Stimulated activated CD4-positive, alpha-beta T cell treated with anti-CD3 and anti-CD28 coated beads, TNF-alpha, amount 100 ng/mL, for 24 hours (primary cell): ENCODE measurements at places on chromosomes 12 and 14.

DNA sequence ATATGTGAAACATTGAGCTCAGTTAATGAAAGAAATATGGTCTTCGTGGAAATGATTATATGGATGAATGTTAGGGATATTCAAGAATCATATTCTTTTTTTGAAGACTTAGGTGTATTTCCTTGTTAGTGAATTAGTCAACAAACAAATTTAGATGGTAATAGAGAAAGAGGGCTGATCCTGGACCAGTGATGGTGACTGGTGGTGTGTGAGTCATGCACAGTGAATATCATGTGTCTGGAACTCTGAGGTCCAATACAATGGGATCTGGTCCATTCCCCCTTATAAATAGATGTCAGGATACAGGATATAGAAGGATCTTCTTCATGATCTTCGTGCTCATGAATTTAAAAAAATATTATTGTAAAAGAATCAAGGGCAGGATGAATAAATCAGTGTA lies 64.4 kb upstream of the RTL1 start:
- DNase-seq: no peak

GRCh38 chr14:42884100-42884499 lies 1277.4 kb downstream of the LRFN5 start:
- DNase-seq: no peak

DNA sequence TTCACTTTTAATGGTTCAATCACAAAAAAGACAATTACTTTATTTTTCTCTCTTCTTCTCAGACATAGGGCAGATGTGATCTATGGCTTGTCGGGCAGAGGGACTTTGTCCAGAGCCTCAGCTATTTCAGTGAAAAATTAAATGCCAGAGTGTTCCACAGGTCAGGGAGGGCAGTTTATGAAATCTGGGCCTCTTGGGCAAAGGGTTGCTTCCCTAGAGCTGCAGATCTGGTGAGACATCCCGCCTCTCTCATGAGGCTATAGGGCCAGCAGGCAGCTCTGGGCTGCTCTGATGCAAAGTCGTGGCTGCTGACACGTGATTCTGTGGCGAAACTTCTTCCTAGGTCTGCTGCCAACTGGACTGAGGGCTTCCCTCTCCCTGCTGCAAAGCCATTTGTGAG lies 6.0 kb downstream of the CLMN start:
- DNase-seq: no peak

- peak; percentile 24 for DNase-seq
Observed at GRCh38 chr12:52836042-52836466, 1.9 kb upstream of the KRT79 start.

DNA sequence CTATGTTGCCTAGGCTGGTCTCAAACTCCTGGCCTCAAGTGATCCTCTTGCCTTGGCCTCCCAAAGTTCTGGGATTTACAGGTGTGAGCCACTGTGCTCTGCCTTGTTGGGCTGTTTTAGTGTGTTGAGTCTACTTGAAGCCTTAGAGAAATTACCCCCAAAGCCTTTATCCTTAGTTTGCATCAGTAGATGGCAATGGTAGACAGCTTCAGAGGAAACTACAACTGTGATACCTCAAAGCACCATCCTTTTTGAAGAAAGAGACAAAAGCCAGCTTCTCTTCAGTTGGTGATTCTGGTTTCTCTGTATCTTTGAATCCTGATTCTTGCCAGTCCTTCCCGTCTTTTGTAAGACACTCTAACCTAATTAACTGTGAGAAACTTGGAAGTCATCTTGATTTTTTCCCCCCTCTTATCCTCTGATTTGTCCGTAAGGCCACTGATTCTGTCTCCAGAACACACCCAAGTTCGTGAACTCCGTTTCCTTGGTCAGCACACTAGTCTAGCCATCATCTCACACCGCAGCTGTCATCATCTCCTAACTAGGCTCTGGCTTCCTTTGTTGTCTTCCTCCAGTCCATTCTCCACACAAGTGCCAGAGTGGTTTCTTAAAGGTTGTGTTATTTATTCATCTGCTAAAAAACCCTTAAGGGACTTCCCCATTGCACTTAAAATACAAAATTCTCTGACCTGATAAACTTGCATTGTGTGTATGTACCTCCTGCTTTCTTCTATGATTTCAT lies 20.2 kb downstream of the ATP2A2 start:
- no peak for DNase-seq

DNA sequence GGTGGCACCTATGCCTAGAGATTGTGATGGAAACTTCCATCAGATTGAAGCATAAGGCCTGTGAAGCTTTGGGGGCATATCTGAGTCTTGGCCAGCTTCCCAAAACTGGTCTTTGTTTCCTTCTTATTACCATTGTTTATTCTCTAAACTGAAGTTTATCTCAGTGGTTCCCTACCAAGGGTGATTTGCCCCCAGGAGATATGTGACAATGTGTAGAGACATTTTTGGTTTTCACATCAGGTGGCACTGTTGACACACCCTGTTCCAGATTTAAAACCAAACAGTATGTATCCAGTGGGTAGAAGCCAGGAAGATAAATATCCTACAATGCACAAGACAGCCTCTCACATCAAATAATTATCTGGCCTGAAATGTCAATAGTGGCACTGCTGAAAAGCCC lies 22.1 kb downstream of the RASSF9 start:
- DNase-seq: no peak

DNA sequence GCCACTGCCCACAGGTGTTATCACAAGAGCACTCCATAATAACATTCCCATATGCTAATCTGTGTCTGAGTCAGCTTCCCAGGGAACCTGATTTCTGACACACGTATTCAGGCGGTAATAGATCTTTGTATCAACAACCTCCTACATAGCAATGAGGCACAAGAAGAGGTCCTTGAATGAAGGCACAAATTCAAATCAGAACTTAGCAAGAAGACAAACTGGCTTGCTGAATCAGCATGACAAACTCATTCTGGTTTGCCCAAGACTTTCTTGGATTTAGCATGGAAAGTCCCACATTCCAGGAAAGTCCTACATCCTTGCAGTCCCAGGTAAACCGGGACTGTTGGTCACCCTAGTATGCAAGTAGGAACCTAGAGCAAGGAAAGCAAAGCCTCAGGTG lies 33.9 kb upstream of the RNU6-7 start:
- no peak for DNase-seq

- DNase-seq: no peak
Observed at GRCh38 chr12:15417691-15418090, 95.4 kb downstream of the PTPRO start.

DNA sequence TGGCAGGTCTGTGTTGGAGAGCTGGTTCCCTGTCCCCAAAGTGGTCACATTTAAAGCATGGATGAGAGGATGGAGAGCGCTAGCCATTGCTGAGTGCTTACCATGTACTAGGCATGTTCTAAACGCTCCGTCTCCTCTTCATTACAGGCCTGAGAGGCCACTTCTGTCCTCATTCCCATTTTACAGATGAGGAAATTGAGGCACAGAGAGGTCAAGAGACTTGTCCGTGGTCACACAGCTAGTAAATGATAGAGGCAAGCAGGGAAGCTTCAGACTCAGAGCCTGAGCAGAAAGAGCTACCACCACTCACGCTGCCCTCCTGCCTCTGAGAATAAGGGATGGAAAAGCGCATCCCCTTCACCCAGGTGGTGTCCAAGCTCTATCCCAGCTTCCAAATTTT lies 64.3 kb downstream of the SLC25A47 start:
- no peak for DNase-seq

- no peak for DNase-seq
Observed at GRCh38 chr14:95307402-95308041, 12.2 kb downstream of the CLMN start.

GRCh38 chr14:26598081-26598671 lies 343 bp upstream of the NOVA1 start:
- DNase-seq: no peak

DNA sequence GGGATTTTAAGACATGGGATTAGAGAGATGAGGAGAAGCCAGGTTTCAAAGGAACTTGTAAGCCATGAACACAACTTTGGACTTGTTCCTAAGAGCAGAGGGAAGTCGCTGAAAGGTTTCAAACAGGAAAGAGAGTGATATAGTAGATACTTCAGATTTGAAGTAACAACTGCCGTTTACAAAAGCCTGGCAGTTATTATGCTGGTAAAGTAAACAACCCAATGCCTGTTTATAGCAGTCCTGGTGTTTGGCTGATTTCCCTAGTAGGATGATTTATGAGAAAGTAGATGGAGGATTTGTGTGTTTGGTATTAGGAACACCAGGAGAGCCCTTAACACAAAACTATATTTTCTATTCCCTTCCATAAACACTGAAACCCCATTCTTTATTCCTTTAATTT lies 285.7 kb downstream of the RMST start:
- DNase-seq: no peak

- no peak for DNase-seq
Observed at GRCh38 chr14:76294876-76295275, 81.1 kb upstream of the ESRRB start.

DNA sequence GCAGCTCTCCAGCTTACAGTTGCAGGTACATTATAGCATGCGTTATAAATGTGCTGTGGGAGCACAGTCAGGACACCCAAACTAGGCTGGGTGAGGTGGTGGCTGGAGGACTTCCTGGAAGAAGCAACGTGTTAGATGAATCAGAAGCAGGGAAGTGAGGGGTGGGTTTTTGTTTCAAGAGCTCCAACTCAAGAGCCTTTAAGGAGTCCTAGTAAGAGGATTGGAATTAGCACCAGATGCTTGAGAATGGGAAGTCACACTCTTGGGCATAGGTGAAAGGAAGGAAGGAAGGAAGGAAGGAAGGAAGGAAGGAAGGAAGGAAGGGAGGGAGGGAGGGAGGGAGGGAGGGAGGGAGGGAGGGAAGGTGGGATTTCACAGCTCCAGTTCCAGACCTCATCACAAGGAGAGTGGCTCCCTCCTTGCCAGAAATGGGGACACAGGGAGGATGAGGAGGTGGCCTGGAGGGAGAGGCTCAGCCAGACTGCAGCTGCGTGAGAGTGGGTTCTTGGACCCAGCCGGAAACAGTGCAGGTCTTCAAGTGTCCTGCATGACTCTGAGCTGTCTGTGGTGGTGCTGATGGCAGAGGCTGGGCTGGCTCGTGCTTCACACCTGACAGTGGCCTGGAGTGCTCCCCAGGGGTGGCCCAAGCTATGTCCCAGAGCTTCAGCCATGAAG lies 115.7 kb upstream of the GSC start:
- no peak for DNase-seq

DNA sequence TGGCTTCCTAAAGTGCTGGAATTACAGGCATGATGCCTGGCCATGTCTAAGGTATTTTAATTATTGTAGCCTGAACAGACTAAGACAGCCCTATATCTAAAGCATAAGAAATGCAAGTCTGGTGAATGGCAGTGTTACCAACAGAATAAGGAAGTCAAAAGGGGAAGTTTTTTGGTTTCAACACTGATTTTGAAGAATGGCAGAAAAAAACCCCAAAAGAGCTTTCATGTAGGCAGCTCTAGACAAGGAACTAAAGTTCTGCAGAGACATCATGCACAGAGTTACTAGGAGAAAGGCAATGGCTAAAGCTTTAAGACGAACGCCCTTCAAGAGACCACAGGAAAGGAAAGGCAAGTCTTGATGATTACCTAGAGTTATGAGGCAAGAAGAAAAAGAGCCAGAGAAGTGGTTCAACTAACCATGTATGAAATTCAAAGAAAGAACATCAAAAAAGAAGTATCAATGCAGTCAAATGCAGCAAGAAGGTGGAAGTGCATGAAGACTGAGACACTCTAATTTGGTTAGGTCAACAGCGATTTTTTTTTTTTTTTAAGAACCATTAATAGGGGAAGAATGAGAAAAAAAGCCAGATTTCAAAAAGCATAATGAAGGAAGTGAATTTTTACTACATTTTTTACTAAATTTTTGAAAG lies 50.8 kb downstream of the RPS6KA5 start:
- DNase-seq: no peak

GRCh38 chr12:131795690-131796410 lies 32.3 kb upstream of the MMP17 start:
- DNase-seq: no peak

DNA sequence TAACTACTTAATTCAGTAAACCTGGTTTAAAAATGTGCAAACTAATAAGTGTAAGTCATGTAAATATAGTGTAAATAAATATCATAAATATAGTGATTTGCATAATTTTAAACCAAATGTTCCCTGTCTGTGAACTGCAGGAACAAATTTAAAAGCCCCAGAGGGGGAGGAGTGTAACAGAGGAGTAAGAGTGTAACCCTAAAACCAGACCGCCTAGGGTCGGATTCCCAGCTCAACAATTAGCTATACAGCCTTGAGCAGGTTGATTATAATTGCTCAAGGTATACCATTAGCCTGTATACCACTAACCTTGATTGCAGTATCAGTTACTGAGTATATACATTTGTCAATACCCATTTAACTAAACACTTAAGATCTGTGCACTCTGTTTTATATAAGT lies 218.4 kb downstream of the ADAMTS20 start:
- DNase-seq: no peak

DNA sequence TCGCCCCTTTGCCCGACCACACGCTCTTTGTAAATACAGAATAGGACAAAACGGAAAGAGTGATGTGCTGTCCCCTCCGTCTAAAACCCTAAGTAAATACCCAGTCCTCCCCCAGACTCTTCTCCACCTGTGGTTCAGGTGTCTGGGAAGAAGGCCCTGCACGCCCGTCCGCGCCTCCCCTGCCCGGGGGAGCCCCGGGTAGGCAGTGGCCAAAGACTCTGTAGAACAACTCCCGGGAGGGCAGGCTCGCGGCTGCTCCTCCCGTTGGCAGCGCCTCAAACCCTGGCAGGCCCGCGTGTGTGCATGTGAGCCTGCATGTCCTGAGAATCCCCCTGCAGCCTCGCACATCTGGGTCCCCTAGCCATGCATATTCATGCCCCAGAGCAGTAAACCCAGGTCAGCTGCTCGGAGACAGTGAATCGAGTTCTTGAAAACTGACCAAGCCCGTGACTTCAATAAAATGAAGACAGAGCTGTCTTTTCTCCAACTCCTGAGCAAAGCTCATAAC lies 165.8 kb downstream of the MON2 start:
- DNase-seq: no peak

DNA sequence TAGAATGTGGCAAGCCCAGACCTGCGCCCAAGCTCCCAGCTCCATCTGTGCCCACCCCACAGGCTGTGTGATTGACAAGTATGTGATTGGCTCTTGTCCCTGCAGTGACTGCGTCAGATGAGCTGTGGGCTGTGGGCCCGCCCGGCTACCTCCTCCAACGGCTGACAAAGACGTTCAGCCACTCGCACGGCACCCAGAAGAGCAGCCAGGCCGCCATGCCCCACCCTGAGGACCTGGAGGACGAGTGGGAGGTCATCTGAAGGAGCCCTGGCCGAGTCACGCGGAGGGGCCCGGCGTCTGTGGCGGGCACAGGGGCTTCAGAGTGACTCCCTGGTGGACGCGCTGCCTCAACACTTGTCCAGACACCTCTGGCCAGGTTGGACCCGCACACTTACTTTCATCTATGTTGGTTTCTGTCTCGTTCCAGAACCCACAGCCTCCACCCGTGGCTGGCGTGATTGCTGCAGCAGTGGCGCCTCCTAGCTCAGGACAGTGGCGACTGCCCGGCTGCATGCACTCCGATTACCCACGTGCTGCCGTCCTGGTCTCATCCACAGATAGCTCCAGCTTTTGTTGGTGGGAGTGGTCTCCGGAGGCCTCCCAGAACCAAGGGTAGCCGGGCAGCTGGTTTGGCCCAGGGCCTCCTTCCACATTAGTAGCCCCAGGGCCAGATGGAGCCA lies 11.4 kb downstream of the ANKRD9 start:
- no peak for DNase-seq
